AG08395 (cell line): ENCODE measurements at places on chromosomes 5 and 9.

- DNase-seq = no peak
Observed at GRCh38 chr9:127142931-127143464, 20.6 kb upstream of the ANGPTL2 start.

- no peak for DNase-seq
Observed at GRCh38 chr9:5596173-5596572, 32.7 kb upstream of the RIC1 start.

- peak; percentile 97 for DNase-seq
Observed at GRCh38 chr5:75511435-75512382, at the start of the genes CERT1 and POLK. TSS of gene CERT1 (minus strand) at chr5:75511629. CDS start at chr5:75511207, 422 bp downstream. TSS of gene POLK (plus strand) at chr5:75511891.

- DNase-seq = peak; percentile 96
Observed at GRCh38 chr9:111895996-111896941, at the start of gene UGCG. TSS of gene UGCG (plus strand) at chr9:111896814. CDS start at chr9:111897216, 402 bp downstream.

DNA sequence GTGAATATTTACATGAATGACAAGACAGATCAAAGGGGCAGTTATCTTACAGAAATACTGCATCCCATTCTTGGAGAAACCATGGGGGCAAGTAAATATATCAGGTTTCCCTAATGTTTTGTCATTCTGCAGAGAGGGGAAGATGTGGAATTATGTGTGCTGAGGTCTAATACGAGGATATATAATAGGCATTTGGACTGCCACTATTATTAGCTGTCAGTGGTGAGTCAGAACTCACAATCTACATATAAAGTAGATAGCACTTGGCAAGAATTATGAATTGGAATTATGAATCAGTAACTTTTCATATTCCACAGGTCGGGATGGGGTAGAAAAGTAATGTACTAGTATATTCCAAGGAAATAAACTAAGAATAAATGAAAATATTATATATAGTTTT is 121.7 kb downstream of the GIN1 start:
- DNase-seq = no peak

DNA sequence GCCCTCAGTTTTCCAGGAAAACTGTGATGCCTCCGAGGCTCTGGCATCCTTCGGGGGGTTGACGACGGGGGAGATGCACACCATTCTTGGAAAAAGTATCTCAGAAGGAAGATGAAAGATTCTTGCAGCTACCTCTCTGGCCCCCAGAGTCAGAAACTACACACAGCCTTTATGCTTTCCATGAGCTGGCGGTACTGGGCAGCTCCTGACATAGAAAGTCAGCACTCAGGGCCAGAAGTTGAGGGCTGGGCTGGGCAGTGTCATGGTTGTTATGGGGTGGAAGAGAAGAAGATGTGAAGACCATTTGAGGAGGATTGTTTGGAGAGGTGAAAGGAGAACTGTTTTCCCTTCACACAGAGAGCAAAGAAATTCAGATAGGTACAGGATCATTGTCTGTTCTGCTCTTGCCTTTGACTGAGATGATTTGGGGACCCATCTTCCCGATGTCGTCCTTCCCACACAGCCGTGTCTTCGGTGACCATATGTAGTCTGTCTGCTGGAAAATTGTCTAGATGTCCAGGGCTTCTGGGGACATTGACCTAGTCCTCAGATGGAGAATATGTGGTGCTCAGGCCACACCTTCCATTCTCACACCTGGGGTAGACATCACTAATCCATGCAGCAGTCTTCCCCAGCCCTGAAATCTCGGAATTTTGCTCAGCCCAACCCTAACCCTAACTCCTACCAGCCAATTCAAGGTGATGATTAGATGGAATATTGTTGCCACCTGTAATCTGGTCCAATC is 237.1 kb downstream of the CACNA1B start:
- DNase-seq = no peak

DNA sequence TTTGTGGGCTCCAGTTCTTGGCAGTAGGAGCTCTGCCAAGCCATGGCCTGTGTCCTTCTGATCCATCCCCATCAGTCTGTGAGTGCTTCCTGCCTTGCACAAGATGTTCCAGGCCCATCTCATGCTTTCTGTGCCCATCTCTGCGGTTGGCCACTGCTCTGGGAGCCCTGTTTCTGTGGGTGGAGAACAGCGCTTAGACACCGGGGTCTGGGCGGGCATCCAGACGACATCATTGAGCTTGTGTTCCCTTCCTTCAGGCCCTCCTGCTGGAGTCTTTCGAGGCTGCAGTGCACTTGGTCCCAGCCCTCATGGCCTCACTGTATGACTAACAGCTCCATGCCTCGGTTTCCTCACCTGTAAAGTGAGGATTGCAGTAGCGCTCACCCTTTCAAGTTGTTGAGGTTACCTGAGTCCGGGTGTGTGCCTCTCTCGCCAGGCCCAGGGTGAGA is 14.9 kb upstream of the CARD19 start:
- peak; percentile 23 for DNase-seq

DNA sequence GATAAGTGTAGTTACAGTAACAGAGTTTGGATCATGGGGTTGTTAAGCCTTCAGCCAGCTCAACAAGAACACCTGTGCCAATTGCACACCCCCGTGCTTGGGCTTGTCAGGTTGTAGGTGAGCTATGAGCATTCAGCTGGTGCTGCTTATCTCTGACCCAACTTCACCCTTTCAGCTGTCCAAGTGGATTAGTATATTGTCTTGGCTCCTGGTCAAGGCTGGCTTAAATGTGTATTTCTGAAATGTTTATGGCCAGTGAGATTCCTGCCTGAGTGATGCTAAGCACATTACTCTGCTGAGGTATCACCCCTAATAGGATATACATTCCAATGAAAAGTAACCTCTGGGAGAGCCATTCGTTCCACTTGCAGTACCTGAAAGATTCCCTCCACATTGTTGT is 44.2 kb upstream of the LMNB1 start:
- DNase-seq = no peak

DNA sequence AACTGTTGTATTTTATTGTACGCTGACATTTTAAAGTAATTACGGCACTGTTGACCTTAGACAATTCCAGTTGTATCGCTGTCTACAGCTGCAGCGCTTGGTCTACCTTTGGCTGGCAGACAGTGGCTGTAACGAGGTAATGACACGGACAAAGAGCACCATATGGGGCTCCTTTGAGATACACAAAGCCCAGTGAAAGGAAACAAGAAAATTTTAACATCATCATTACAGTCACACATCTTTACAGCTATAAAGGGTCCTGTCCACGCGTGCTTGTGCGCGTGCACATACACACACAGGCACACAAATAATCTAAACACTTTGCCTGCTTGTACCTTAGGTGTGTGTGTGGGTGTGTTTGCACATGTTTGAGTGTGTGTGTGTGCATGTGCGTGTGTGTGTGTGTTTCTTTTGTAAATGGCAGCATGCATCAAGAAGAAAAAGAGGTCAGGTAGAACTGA is 946.0 kb downstream of the NR2F1-AS1 start:
- no peak for DNase-seq

- no peak for DNase-seq
Observed at GRCh38 chr5:133873449-133873848, 95.0 kb downstream of the C5orf15 start.

- no peak for DNase-seq
Observed at GRCh38 chr9:96524045-96524444, 74.1 kb downstream of the HABP4 start.

- peak; percentile 33 for DNase-seq
Observed at GRCh38 chr9:131397100-131397790, 3.4 kb downstream of the PRRC2B start.

- DNase-seq = no peak
Observed at GRCh38 chr9:132543960-132544359, 38.4 kb upstream of the BARHL1 start.

- no peak for DNase-seq
Observed at GRCh38 chr5:111699324-111699723, 57.7 kb downstream of the NREP start.

DNA sequence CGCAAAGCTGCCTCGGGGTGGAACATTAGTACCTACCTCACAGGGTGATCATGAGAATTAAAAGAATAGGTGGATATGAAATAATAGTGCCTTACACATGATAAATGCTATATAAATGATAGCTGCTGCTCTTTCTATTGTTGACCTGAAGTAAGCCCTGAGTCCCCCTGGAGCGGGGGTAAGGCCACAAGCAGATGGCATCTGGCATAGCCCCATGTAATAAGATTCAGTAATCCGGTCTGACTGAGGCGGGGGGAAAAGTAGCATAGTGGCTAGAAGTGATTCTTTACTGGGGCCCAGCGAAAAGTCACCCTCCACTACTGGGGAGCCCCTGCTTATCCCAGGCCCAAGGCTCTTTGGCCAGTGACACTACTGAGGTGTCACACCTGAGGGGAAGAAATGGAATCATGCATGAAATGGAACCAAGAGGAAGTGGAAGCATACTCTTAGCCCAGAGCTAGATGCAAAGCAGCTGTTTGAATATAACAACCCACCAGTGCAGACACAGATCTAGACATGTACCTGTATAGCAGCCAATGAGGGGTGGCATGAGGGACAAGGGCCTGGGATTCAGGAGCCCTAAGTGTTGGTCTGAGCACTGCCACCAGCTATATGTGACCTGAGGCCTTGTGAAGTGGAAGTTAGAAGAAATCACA is 16.1 kb upstream of the FGFR4 start:
- no peak for DNase-seq

DNA sequence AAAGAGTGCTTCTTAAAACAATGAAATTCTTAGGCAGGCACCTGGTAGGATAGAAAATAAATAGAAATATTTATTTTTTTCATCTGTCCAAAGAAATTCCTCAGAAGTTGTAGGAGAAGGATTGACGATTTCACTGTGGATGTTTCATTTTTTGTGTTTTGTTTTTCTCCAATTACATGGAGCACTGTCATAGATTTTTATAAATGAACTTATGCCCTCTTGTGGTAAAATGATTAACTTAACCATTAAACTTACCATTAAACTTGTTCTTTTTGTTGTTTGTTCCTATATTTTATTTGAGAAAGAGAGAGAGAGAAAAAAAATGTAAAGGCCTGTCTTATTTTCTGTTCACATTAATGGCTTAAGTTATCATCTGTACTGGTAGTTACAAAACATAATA is 339.2 kb downstream of the PRR16 start:
- peak; percentile 36 for DNase-seq

GRCh38 chr5:60492958-60493357 is 207.0 kb downstream of the DEPDC1B start:
- no peak for DNase-seq

GRCh38 chr5:76704131-76704663 is 11.7 kb upstream of the F2R start:
- DNase-seq = no peak

DNA sequence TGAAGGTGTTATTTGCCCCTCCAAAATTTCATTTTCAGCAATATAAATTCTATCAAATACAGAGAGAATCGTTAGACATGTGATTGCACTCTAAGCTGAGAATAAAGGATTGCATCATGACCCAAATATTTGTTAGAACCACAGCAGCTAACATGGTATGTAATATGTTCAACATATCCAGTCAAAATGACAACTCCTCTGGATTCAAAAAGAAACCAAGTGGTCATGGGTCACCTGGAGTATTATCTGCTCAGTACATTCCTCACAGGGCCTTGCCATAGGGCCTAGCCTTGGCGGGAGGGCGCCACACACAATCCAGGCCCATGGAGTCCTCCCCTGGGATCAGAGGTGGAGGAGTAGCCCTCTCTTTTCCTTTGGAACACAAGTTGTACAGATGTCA is 179.2 kb downstream of the HSD17B3 start:
- peak; percentile 25 for DNase-seq

- DNase-seq = no peak
Observed at GRCh38 chr9:106716820-106717219, 146.1 kb upstream of the ZNF462 start.

DNA sequence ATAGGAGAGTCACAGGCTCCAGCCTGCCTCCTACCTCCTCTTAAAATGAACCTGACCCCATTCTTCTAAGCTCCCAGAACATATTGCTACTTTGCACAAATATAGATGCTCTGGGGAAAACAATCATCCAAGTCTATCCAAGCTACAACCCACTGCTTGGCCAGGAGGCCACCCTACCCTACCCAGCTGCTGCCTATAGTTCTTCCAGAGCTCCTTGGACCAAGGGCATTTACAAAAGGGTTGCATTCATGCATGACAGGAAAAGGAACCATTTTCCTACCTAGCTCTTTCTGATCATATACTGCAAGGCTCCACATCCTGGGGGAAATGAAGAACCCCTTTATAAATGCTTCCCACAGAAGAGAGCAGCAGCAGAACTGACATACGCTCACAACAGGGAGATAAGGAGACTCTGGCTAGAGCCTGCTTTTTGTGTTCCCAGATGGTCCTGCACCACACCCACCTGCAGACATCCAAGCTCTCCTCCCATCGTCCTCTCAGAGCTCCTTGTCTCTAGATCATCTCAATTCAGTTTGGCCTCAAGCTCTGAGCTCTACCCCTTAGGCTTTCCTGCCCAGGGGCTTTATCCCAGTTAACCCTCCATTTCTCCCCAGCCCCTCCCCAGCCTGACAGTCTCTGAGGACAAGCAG is 185.5 kb downstream of the SPOCK1 start:
- DNase-seq = no peak

- no peak for DNase-seq
Observed at GRCh38 chr9:14021871-14022525, 291.9 kb downstream of the NFIB start.

DNA sequence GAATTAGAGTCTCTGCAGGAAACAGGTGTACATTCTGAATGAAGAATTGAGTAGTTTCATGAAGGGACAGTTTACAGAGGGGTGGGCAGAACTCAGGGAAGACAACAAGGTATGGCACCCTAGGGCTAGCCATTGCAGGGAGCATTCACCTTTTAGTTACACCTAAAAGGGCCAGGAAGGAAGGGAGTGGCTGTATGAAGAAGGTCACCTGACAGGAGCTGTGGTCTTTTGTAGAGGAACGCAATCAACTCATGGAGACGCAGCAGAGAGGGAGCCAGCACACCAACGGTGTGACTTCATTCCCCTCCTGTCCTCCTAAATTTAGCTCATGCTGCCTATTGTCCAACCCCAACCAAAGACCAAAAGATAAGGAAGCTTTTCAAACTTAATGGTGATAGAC is 12.7 kb upstream of the ZCCHC7 start:
- no peak for DNase-seq

DNA sequence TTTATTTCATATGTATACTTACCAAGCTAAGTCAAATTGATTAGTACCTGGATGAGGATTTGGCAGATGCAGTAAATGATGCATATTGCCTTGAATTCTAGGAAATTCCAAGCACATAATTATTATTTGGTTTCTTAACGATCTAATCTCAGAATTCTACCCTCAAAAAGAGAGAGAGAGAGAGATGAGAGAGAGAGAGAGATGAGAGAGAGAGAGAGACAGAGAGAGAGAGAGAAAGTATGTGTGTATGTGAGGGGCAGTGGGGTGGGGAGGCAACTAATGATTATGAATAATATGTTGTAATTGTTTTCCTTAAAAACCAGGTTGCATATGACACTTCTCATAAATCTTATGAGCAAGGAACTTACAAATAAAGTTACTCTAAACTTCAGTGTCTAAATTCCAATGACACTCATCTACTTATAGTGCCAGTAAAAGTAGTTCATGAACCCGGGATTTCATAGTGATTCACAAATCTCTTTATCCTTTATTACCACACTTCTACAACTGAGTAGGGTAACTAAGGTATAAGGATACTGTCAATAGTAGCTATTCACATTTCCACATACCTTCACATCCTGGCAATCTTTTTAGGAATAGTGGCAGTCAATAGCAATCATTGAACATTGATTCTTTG is 60.5 kb upstream of the EDIL3 start:
- DNase-seq = no peak

GRCh38 chr5:139422307-139422893 is 16.9 kb downstream of the DNAJC18 start:
- peak; percentile 82 for DNase-seq
